RKO (cell line): ENCODE measurements at places on chromosomes 1 and 21.

- DNase-seq, result no peak
These were observed 62.9 kb upstream of the ERG start for GRCh38 chr21:38561205-38561604.

GRCh38 chr1:43177691-43178090, 5.6 kb downstream of the CFAP57 start:
- no peak for DNase-seq

DNA sequence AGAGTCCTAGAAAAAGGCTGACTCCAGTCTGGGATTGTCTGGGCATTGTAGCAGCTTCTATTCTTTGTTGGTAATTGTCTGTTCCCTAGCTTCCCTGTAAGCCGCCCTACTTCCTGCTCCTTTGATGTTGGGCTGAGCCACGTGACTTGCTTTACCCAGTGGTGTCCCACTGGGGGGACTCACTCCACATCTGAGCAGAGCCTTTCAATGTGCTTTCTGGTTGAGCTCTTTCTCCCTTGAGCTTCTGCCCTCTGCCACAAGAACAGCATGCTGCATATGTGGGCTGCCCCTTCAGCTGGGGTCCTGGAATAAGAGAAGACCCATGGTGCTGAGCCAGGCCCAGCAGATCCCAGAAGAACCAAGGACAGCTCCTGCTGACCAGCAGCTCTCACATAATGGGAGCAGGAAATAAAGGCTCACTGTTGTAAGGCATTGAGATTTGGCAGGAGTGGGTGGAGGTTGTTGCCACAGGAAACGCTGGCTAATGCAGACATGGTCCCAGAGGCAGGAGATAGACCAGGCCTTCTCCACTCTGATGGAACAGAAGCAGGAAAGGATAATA, 276.3 kb upstream of the GJB5 start:
- no peak for DNase-seq

- no peak for DNase-seq
These were observed 3.8 kb downstream of the SGIP1 start for GRCh38 chr1:66537718-66538117.

DNA sequence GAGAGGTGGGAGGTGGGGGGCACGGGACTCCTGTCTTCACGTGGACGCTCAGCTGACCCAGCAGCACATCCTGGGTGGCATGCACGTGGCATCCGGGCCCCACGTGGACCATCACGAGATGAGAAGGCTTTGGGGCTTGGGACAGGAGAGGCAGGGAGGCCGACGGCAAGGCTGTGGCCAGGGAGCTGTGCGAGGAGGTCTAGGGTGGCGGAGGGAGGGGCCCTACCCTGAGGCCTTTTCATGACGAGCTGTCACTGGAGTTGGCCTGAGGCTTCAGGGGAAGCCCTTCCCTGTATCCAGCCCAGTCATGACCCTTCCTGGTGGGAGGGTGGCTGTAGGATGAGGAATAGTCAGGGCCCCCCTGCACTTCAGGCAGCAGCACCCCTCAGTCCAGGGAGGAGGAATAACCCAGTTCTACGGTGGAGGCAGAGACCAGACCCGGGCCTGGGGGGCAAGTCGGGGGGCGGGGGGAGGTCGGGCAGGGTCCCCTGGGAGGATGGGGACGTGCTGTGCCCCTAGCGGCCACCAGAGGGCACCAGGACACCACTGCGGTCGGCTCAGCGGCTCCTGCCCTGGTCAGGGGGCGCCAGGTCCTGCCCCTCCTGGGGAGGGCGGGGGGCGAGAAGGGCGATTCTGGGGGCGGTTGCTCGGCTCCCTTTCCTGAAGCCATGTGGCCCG, 2.0 kb upstream of the PERM1 start:
- no peak for DNase-seq

GRCh38 chr1:2074944-2075740, 24.9 kb downstream of the PRKCZ start:
- no peak for DNase-seq

GRCh38 chr1:67274623-67275325, 32.9 kb upstream of the IL12RB2 start:
- no peak for DNase-seq

- no peak for DNase-seq
These were observed 15.2 kb upstream of the KCNQ4 start for GRCh38 chr1:40768146-40768990.

GRCh38 chr1:156623946-156624813, 5.0 kb downstream of the HAPLN2 start:
- DNase-seq, result no peak

DNA sequence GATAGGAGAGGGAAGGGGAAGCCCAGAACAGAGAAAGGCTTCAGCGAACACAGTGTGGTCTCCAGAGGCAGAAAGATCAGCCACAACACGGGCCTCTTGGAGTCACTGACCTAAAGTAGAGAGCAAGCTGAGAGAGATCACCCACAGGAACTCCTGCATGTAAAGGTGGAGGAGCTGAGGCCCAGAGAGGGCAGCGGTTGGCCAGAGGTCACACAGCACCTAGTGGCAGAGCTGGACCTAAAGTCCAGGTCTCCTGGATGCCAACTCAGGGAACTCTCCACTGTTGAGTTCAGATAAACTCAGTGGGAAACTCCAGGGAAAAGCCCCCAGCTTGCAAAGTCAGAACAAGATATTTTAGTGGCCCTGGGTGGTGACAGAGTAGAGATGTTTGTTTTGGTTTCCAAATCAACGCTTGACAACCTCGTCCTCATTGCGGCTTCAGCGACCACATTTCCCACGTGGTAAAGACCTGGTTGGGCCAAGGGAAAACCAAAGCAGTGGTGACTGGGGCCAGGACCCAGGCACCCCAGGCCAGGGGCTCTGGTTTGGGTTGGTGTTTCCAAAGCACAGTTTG, 4.6 kb downstream of the IFFO2 start:
- DNase-seq, result no peak

DNA sequence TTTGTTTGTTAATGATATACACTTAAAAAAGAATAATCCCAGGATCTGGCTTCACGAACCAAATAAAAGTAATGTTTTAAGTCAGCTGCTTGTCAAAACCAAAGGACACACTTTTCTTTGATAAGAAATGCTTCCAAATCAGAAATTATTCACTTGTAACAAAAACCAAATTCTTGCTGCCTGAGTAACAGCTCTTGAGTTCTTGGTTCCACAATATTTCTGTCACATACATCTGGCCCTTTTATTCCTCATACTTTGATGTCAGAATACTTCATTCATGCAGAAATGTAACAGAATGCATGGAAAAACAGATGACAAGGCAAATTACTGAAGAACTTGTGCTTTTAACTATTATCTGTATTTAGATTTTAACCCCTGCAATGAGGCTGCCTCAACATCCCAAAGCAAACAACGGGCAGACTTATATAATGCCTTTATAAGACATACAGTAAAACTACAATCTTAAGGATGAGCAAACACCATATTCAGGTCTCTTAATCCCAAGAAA, 1.5 kb downstream of the VAMP4 start:
- peak; percentile 29 for DNase-seq

DNA sequence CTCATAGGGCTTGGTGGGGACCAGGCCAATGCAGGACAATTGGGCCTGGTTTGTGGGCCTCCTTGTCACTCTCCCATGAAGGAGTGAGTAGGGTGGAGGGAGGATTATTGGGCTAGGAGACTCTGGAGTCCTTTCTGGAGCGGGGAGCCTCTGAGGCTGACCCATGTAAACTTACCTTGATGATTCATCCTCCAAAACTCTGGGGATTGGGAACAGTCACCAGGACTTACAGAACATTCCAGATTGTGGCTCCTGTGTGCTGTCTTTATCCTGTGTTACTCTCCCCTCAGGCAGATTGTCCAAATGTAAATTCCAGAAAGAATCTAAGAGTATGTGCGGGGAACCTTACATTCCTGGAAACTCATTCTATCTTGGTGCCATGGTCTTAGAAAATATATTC, 197.6 kb downstream of the CAMTA1 start:
- DNase-seq, result no peak

DNA sequence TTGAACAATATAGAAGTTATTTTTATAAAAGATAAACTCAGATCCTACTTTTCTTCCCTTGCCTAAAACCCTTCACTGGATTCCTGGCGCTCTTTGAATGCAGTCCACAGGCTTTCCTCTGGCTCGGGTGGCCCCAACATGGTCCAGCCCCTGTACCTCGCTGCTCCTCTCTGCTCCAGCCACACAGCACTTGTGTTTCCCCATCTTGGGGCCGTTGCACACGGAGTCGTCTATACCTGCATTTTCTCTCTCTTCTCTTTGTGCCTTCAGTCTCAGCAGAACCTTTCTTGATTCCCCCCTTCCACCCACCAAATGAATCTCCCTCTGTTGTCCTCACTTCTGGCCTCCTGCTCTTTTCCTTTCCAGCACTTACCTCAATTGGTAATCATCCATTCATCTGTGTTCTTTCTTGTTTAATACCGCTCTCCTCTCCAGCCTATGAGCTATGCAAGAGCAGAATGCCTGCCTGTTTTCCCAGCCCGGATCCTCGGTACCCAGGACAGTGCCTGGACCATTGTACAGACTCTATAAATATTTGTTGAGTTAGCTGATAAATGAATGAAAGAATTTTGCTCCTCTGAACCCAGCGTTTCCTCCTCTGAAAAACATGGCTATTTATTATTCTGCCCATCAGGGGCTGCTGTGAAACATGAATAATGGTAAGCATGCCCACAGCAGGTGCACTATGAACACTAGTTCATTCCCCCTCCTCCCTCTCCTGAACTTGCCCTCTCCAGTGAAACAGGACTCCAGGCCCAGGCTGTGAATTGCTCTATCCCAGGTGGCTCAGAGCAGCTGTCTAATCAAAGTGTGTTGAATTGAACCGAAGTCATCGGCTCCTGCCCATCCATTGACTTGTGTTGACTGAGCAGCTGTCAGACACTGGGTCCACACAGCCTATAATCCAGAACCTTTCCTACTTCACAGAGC, 266.9 kb downstream of the PTPRU start:
- no peak for DNase-seq

DNA sequence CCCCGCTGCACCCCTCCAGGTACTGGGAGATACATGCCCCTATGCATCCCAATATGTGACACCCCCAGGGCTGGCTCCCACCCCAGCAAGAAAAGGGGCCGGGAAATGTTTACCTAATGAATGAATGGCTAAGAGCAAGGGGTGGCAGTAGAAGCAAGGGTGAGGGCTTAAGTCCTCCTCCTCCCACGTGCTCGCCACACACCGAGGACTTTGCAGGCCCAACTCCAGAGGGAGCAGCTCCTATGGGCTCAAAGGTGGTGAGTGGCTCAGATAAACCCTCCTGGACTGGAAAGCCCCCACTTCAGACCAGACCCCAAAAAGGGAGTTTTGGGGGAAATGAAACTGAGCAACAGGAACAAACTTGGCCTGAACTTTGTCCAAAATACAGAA, 11.4 kb downstream of the SLC45A3 start:
- no peak for DNase-seq

DNA sequence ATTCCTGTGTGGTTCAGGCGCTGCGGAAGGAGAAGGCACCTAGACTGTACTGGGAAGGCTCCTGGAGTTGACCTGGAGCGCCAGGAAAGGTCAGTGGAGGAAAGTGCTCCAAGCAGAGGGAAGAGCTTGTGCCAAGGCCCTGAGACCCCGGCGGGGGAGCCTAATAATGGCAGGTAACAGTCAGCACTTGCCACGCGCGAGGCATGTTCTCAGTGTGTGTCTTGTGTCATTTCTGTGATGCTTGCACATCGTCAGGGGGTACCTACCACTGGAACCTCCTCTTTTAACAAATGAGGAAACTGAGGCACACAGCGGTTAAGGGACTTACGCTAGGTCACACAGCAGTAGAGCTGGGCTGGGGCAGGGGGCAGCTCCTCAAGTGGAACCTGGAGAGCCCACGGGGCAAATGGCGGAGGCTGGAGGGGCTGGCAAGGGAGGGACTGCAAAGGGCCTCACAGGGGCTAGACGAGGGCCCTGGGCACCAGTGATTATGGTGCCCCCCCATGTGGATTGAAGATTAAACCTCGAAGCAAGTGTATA, 976 bp upstream of the BMP8B start:
- peak; percentile 37 for DNase-seq

GRCh38 chr1:47161298-47162040, 24.2 kb downstream of the CYP4A22 start:
- DNase-seq, result no peak

DNA sequence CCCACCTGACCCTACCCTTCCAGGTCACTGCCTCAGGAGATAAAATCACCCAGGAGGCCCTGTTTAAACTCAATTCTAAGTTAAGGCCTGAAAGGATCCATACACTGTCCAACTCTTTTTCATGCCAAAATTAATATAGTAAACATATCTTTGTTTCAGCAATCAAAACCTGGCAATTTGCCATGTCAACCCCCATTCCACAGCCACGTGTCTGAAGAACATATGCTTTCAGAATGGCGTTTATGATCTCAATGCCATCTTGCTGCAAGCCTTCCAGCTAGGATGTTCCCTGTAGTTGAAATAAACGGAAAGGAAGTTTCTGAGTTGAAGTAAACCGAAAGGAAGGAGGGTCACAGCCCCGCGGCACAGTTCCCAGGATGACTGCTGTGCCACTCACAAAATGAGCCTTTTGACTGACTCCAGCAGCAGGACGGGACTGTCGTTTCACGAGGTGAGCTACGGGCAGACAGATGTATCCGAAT, 472.0 kb downstream of the SMYD3 start:
- DNase-seq, result no peak

GRCh38 chr1:172425339-172425738, 4.9 kb downstream of the C1orf105 start:
- no peak for DNase-seq

- no peak for DNase-seq
These were observed 48.8 kb downstream of the TENT5C start for GRCh38 chr1:117654493-117655219.

- no peak for DNase-seq
These were observed 19.9 kb downstream of the FAM89A start for GRCh38 chr1:231020139-231020601.

GRCh38 chr1:7299329-7299799, 471.7 kb upstream of the VAMP3 start:
- peak; percentile 81 for DNase-seq

GRCh38 chr1:47752559-47752958, 244.6 kb downstream of the TRABD2B start:
- DNase-seq, result no peak

DNA sequence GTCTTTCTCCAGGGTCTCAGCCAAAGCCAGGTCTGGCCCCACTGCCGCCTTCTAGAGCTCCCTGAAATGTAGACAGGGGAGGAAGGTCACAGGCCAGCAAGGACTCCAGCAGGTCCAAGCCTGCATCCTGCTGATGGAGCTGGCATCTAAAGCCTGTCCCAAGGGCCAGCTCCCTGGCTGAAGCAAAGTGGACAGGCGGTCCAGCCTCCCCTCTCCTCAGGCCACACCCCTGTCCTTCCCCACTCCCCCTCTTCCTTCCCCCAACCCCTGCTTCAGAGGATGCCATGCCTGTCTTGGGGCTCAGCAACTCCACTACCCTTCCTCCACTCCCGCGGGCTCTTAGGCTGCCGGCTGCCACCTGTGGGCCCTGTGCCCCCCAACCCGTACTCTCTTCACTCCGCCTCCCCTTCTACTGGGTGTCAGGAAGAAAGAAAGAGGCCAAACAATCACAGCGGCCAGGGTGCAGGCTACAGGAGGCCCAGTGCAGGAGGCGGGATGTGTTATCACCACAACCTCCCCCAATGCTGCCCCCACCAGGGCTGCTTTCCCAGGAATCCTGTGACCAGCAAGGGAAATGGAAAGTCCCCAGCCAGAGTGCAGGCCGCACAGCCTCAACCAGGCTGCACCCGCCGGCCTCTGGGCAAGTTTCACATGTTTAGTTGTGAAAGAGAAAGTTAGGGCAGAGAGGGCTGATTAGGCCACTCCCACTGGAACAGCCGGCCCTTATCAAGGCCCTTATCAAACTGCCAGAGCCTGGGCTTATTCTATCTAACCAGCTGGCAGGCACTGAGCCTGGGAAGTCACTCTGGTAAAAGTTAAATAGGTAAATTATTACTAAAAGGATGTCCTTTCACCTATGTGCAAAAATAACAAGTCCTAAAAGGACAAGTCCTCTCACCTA, 34.1 kb downstream of the ACOT7 start:
- DNase-seq, result no peak
